ENCODE measurements at places on chromosomes 2 and 18.

DNA sequence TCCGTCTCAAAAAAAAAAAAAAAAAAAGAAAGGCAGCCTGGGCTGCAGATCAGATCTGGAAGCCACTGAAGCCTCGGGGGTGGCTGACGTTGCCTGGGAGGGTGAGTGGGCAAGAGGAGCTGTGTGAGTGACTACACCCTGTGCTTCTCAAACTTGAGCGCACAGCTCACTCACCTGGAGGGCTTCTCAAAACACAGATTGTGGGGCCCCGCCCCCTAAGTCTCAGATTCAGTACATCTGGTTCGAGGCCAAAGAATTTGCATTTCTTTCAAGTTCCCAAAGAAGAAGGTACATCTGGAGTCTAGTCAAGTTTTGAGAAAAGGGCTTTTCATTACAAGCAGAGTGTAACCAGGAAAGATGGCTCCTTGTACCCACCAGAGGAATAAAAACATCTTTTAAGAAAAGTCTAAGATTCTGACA is 97.7 kb upstream of the CAB39 start:
- peak; percentile 18 for DNase-seq

DNA sequence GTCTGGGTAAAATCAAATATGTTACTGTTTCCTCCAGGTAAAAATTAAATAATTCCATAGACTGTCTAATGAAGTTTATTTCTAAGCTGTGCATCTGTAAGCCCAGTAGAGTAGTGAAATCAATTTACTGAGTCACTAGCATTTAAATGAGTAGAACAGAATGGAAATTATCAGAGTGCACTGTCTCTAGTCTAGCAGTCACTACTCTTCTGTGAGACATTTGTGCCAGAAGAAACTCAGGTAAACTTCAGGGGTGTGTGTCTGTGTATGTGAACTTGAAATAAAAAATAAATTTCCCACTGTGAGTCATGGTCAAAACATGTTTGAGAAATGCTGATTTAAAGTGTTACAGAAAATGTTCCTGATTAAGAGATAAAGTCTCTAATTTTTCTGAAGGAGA is 146.4 kb downstream of the RIF1 start:
- no peak for DNase-seq

GRCh38 chr18:68676913-68677312 is 38.0 kb downstream of the TMX3 start:
- no peak for DNase-seq

GRCh38 chr2:2796207-2796606 is 465.1 kb upstream of the MYT1L start:
- DNase-seq = no peak

DNA sequence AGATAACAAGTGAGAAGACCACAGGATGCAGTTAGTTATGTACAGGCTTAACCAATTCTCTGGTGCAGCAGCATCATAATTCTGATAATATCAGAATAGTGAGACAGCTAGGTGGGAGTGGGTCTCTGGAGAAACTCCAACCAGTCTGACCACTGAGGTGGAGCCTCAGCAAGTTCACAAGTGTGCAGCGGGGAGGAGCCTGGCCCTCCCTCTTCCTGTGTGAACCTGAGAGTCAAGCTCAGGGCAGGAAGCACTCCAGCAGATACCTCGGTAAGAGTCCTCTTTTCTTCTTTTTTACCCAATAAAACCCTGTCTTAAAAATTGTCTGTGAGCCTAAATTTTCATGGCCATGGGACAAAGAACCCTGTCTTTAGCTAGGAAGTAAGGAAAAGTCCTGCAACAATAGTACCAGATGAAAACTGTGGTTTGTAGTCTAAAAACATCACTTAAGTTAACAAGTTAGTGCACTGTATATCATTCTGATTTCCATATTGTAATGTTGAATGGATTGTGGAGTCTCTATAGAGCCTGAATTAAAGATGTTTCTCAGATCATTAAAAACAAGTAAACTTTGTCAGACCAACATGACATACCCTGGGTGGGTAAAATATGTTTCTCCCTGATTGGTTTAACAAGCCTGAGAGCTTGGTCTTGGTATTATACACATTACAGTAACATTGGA is 370.8 kb downstream of the TMEM182 start:
- no peak for DNase-seq

- peak; percentile 89 for DNase-seq
Observed at GRCh38 chr2:27320958-27321543, 1.8 kb downstream of the MPV17 start.

DNA sequence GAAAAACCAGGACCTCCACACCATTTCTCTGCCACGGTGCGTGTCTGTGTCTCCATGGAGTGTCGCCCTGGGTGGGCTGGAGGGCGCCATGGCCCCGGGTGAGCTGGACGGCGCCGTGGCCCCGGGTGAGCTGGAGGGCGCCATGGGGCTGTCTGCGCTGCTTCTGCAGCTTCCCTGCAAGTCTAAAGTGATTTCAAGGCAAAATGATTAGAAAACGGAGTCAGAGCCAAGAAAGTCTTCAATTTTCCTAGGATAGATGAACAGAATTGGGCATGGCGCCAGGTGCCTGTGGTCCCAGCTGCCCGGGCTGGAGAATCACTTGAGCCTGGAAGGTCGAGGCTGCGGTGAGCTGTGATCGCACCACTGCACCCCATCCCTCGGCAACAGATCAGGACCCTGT is 27.7 kb upstream of the NFATC1 start:
- DNase-seq = no peak

All from ELF-1 (cell line).